ENCODE measurements at places on chromosomes 7 and 10. TPM values are rescaled to one million over a fixed set of nuclear protein-coding genes. Genes with fewer than 3 reads are reported as not detected.

The CALN1 gene
- polyA plus RNA-seq, result 0.69 TPM

The LRRN3 gene
- polyA plus RNA-seq, result 12.5 TPM

The SORCS1 gene
- polyA plus RNA-seq, result 4.5 TPM

The TBXAS1 gene
- 4.3 TPM for polyA plus RNA-seq

The ANKRD2 gene
- 27.3 TPM for polyA plus RNA-seq

The HTR7 gene
- polyA plus RNA-seq, result 0.19 TPM

The HOXA10 gene
- polyA plus RNA-seq, result 28.8 TPM

The PRF1 gene
- polyA plus RNA-seq, result 0.31 TPM

The MOGAT3 gene
- polyA plus RNA-seq, result not detected

The SLC39A12 gene
- polyA plus RNA-seq, result not detected

The TMEM213 gene
- 0.14 TPM for polyA plus RNA-seq

The MMRN2 gene
- 25.4 TPM for polyA plus RNA-seq

The MMD2 gene
- polyA plus RNA-seq, result not detected

The PRKCQ gene
- 15.1 TPM for polyA plus RNA-seq

All from muscle of leg (tissue), 16 donors.